ENCODE measurements at places on chromosomes 16 and 17. TPM values are rescaled to one million over a fixed set of nuclear protein-coding genes. Genes with fewer than 3 reads are reported as not detected.

- H3K27ac ChIP-seq: peak overlapping the region; percentile 97
- peaks cover 55% of the 10 kb centered on the region for H3K4me1 ChIP-seq
- DNase-seq: no peak
- peaks cover 21% of the 10 kb centered on the region for H3K36me3 ChIP-seq
Measured at GRCh38 chr16:29745121-29745852, 503 bp downstream of the C16orf54 start.

DNA sequence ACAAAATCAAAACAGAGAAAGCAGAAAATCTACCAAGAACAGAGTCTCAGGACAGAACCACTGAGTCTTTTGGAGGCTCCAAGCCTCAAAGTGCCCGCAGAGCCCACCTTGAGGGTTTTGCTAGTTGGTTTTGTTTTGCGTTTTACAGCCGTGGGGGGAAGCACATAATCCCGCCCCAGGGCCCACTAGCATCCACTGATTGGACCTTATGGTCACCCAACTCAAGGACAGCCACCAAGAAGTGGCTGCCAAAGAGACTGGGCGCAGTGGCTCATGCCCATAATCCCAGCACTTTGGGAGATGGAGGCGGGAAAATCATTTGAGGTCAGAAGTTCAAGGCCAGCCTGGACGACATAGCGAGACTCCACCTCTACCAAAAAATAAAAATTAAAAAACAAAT, 9.9 kb downstream of the ALOX15B start:
- H3K27me3 ChIP-seq: peaks cover 7% of the 10 kb centered on the region
- no peaks in the 10 kb centered on the region for H3K36me3 ChIP-seq
- no peak for DNase-seq
- no peak overlapping the region for H3K4me3 ChIP-seq
- H3K27ac ChIP-seq: peak overlapping the region; percentile 21
- no peaks in the 10 kb centered on the region for H3K4me1 ChIP-seq

- no peak for DNase-seq
- no peak overlapping the region for H3K27ac ChIP-seq
- no peak overlapping the region for H3K4me3 ChIP-seq
- H3K36me3 ChIP-seq: no peaks in the 10 kb centered on the region
Measured at GRCh38 chr17:76820039-76820438, 48.2 kb upstream of the MGAT5B start.

DNA sequence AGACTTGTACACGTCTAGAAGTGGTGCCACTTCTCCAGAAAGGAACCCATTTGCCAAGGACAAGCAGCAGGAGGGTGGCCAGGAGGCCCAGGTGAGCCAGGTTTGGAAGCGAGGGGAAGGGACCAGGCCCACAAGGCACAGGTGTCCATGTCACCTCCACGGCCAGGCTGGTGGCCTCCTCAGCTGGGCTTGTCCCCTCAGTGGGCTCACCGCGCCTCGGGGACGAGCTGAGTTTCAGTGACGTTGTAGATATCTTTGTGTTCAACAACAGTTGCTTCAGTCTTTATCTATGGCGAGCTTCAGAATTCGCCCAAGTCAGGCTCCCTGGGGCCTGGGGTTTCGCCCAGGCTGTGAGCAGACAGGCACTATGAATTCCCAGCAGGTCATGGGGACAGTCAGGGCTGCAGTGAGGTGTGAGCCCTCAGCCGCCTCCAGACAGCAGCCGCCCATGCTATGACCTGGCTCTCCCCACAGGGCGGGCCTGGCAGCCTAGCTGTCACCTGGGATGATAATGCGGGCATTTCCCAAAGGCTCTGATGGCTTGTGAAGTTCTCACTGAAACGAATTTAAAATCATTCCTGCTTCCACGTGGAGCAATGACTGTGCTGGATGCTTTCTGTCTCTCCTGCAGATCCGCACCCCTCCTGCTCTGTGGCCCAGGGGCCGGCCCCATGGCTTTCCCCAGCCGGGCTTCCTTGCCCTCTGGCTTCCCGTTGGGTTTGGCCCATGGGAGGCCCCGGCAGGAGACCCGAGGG, 89.5 kb downstream of the MRC2 start:
- H3K27me3 ChIP-seq: peaks cover 46% of the 10 kb centered on the region
- no peak overlapping the region for H3K27ac ChIP-seq
- H3K36me3 ChIP-seq: no peaks in the 10 kb centered on the region
- DNase-seq: no peak
- no peak overlapping the region for H3K4me3 ChIP-seq
- no peaks in the 10 kb centered on the region for H3K4me1 ChIP-seq

DNA sequence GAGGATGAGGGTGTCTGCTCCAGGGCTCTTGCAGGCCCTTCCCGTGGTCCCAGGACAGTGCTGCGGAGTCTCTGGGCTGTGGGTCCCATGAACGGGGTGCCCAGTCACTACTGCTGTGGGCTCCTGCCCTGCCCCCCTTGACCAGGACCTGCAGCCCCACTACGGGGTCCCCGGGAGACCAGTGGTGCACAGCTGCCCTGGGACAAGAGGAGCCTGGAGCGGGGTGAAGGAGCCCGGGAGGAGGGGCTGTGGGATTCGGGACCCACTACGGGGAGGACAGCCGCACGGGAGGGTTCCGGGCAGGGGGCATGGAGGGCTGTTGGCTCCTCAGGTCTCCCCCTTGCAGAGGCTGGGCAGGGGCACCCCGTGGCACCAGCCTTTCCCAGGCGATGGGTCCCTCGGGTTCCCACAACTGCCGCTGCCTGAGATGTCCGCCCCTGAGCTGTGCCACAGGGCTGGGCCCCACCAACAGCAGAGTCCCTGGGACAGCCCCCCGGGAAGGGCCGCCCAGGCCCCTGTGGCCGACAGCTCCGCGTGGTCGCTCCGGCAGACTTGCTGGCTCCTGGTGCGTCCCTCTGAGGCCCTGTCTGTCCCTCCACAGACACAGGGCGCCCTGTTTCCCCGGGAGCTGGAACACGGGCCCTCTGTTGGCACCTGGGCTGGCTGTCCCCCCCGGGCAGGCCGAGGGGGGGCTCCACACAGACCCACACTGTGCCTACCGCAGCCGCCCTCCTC, 52.1 kb upstream of the GNG13 start:
- H3K4me1 ChIP-seq: no peaks in the 10 kb centered on the region
- H3K4me3 ChIP-seq: no peak overlapping the region
- H3K27me3 ChIP-seq: no peaks in the 10 kb centered on the region
- H3K27ac ChIP-seq: no peak overlapping the region

The RRAD gene
- total RNA-seq: 0.83 TPM

- peak overlapping the region; percentile 38 for H3K4me3 ChIP-seq
- peaks cover 5% of the 10 kb centered on the region for H3K36me3 ChIP-seq
- H3K27me3 ChIP-seq: no peaks in the 10 kb centered on the region
- DNase-seq: peak; percentile 61
- peak overlapping the region; percentile 90 for H3K27ac ChIP-seq
Measured at GRCh38 chr17:40602445-40603443, 37.5 kb upstream of the CCR7 start.

The NOS2 gene
- not detected for total RNA-seq

- H3K27me3 ChIP-seq: no peaks in the 10 kb centered on the region
- H3K4me3 ChIP-seq: no peak overlapping the region
- DNase-seq: no peak
- H3K4me1 ChIP-seq: peaks cover 52% of the 10 kb centered on the region
- no peak overlapping the region for H3K27ac ChIP-seq
Measured at GRCh38 chr17:76994237-76994637, 126.0 kb downstream of the MGAT5B start.

The MYH1 gene
- not detected for total RNA-seq

GRCh38 chr17:44970136-44970741, 2.1 kb upstream of the C1QL1 start:
- DNase-seq: no peak
- peaks cover 4% of the 10 kb centered on the region for H3K36me3 ChIP-seq
- H3K27me3 ChIP-seq: peaks cover 63% of the 10 kb centered on the region
- peaks cover 38% of the 10 kb centered on the region for H3K4me1 ChIP-seq
- H3K4me3 ChIP-seq: peak overlapping the region; percentile 78

- no peak overlapping the region for H3K4me3 ChIP-seq
- no peaks in the 10 kb centered on the region for H3K36me3 ChIP-seq
- H3K4me1 ChIP-seq: no peaks in the 10 kb centered on the region
Measured at GRCh38 chr16:87569601-87570571, 32.4 kb upstream of the JPH3 start.

The CES5A gene
- not detected for total RNA-seq

DNA sequence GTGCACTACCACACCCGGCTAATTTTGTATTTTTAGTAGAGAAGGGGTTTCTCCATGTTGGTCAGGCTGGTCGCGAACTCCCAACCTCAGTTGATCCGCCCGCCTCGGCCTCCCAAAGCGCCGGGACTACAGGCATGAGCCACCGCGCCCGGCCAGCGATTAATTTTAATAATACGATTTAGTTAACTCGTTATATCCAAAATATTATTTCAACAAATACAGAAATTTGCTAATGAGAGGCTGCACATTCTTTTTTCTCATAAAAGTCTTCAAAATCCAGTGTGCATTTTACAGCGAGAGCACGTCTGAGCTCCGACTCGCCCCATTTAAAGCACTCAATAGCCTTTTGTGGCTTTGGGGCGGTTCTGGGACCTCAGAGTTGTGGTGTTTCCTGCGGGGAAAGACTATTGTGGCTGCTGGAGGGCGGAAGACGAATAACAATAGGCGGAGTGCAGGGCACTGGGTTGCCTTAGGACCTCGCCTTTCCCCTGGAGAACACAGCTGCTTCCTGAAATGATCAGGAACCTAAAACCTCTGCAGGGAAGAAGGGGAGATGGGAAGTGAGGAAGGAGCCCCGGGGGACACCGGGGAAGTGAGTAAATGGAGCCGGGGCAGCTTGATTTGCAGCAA, 2.9 kb upstream of the ZSCAN10 start:
- no peaks in the 10 kb centered on the region for H3K27me3 ChIP-seq
- H3K4me3 ChIP-seq: peak overlapping the region; percentile 82
- H3K36me3 ChIP-seq: no peaks in the 10 kb centered on the region
- DNase-seq: no peak

DNA sequence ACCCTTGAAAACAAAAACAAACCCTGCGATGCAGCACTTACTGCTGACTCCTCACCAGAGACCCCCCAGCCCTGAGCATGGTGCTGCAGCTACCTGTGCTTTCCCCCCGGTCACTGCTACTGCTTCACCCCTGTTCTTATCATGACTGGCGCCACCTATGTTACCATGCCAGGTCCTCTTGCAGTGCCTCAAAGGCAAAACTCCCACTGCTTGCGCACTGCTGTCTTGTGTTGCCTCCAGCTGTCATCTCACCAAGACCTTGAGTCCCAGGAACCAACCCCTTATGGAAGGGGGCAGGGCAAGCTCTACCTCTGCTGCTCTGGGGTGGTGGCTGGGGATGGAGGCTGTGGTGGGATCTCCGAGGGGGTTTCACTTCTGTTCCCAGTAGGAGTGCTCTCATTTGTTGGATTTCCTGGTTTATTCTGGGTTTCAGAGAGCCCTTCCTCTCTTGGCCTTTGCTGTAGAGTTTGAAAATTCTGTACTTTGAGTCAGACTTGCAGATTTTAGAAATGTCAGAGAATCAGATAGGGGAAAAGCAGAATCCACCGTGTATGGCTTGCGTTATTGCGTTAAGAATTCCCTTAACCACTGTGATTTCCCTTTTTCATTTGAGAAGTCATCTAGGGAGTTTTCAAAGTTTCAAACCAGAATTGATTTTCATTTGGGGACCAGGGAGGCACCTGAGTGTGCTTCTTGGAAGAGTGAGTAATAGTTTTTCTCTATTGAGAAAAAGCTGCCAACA, 96.6 kb downstream of the SPECC1 start:
- no peaks in the 10 kb centered on the region for H3K36me3 ChIP-seq
- no peak for DNase-seq
- H3K4me1 ChIP-seq: no peaks in the 10 kb centered on the region
- peaks cover 15% of the 10 kb centered on the region for H3K27me3 ChIP-seq
- H3K4me3 ChIP-seq: no peak overlapping the region
- no peak overlapping the region for H3K27ac ChIP-seq

DNA sequence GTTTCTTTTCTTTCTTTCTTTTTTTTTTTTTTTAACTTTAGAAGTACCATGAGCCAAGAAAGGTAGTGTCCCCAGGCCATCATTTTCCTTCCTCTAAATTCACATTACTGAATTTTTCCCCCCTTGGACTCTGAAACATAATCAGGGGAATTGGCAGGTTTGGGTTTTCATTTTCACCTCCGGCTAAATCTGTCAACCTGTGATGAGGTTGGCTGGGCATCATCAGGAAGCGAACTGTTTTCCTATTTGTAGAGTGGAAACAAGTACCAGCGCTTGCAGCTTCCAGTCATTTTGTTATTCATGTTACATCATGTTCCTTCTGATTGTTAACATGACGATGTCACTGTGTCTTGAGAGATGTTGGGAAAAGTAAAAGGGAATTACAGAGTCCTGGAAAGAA, 641.9 kb upstream of the RBFOX1 start:
- H3K36me3 ChIP-seq: no peaks in the 10 kb centered on the region
- no peaks in the 10 kb centered on the region for H3K27me3 ChIP-seq
- DNase-seq: no peak

GRCh38 chr17:283911-284675, 68.5 kb downstream of the RPH3AL start:
- DNase-seq: no peak
- no peak overlapping the region for H3K4me3 ChIP-seq
- peaks cover 2% of the 10 kb centered on the region for H3K27me3 ChIP-seq
- no peaks in the 10 kb centered on the region for H3K36me3 ChIP-seq
- H3K4me1 ChIP-seq: no peaks in the 10 kb centered on the region
